Suprapubic skin (tissue), 4 donors: ENCODE measurements at places on chromosomes 5 and 9.
A peak's percentile ranks its signal among the peaks of the same experiment; 100 is the strongest.

DNA sequence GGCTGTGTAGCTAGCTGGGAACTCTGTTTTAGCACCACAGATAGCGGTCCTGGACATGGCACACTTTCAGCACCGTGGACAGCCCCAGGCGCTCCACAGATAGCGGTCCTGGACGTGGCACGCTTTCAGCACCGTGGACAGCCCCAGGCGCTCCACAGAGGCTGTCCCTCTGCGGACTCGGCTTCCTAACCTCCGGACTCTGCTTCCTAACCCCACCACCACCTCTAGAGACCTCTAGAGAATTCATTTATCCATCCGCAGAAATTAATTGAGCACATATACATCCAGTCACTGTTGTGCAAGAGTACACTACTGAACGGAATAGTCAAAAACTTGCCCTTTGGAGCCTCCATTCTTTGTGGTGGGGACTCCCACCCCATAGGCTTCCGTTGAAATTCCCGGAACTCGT lies 27.4 kb downstream of the UNC5A start:
- no peaks in the 10 kb centered on the region for H3K36me3 ChIP-seq
- no peak overlapping the region for H3K4me3 ChIP-seq
- H3K4me1 ChIP-seq = no peaks in the 10 kb centered on the region
- peak; percentile 80 for DNase-seq
- H3K27me3 ChIP-seq = peaks cover 48% of the 10 kb centered on the region

- H3K27ac ChIP-seq = no peak overlapping the region
- H3K4me3 ChIP-seq = no peak overlapping the region
- no peaks in the 10 kb centered on the region for H3K27me3 ChIP-seq
- no peaks in the 10 kb centered on the region for H3K4me1 ChIP-seq
- DNase-seq = no peak
These were observed 163.6 kb downstream of the DOCK8 start for GRCh38 chr9:378263-378662.

GRCh38 chr5:131328536-131329285 lies 64.9 kb downstream of the CDC42SE2 start:
- H3K4me3 ChIP-seq = no peak overlapping the region
- no peak overlapping the region for H3K27ac ChIP-seq
- H3K27me3 ChIP-seq = no peaks in the 10 kb centered on the region

- H3K27me3 ChIP-seq = no peaks in the 10 kb centered on the region
- H3K36me3 ChIP-seq = no peaks in the 10 kb centered on the region
- no peaks in the 10 kb centered on the region for H3K4me1 ChIP-seq
- H3K4me3 ChIP-seq = no peak overlapping the region
- DNase-seq = no peak
These were observed 672.4 kb upstream of the GRAMD2B start for GRCh38 chr5:125750861-125751186.

DNA sequence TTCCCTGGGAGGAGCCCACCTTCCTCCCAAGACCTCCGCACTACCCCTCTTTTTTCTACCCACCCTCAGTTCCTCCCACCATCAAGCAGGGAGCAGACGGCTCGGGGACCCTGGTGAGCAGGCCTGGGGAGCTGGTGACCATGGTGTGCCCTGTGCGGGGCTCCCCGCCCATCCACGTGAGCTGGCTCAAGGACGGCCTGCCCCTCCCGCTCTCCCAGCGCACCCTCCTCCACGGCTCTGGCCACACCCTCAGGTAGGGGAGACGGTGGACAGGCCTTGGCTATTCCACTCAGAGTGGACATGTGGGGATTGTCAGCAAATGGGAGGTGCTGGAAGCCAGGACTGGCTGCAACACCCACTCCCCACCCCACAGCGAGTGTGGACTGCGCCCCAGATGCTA lies 52.9 kb upstream of the ASS1 start:
- H3K27me3 ChIP-seq = peaks cover 9% of the 10 kb centered on the region
- no peak overlapping the region for H3K27ac ChIP-seq
- H3K4me1 ChIP-seq = no peaks in the 10 kb centered on the region
- DNase-seq = no peak
- no peak overlapping the region for H3K4me3 ChIP-seq
- no peaks in the 10 kb centered on the region for H3K36me3 ChIP-seq

- H3K27ac ChIP-seq = no peak overlapping the region
- no peaks in the 10 kb centered on the region for H3K27me3 ChIP-seq
- DNase-seq = no peak
- H3K36me3 ChIP-seq = no peaks in the 10 kb centered on the region
- peaks cover 12% of the 10 kb centered on the region for H3K4me1 ChIP-seq
These were observed 54.5 kb upstream of the FST start for GRCh38 chr5:53425687-53426511.

GRCh38 chr5:172901012-172901780 lies 58.0 kb upstream of the RPL26L1 start:
- H3K27ac ChIP-seq = peak overlapping the region; percentile 94
- no peak for DNase-seq
- no peak overlapping the region for H3K4me3 ChIP-seq
- peaks cover 94% of the 10 kb centered on the region for H3K4me1 ChIP-seq
- H3K27me3 ChIP-seq = no peaks in the 10 kb centered on the region
- H3K36me3 ChIP-seq = no peaks in the 10 kb centered on the region

DNA sequence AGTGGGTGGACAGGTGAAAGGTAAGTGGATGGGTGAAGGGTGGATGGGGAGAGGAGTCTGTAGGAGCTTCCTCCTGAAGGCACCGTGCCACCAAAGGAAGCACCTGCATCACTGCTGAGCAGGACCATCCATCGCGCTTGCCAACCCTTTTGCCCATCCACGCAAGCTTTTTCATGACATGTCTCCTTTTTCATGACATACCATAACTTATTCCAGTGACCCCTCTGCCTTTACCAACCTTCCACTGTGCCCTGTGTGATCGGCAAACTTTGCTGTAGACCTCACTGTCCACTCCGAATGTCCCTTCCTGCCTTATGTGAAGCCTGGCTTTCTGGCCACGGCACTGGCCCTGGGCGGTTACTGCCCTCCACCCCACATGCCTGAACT lies 13.4 kb downstream of the FLT4 start:
- no peaks in the 10 kb centered on the region for H3K4me1 ChIP-seq
- no peak overlapping the region for H3K27ac ChIP-seq
- no peak for DNase-seq
- no peaks in the 10 kb centered on the region for H3K36me3 ChIP-seq
- peaks cover 29% of the 10 kb centered on the region for H3K27me3 ChIP-seq

GRCh38 chr9:33719581-33720374 lies 75.6 kb upstream of the PRSS3 start:
- H3K36me3 ChIP-seq = no peaks in the 10 kb centered on the region
- H3K4me1 ChIP-seq = peaks cover 3% of the 10 kb centered on the region
- no peak overlapping the region for H3K4me3 ChIP-seq

- H3K27ac ChIP-seq = no peak overlapping the region
- H3K4me3 ChIP-seq = no peak overlapping the region
- no peaks in the 10 kb centered on the region for H3K27me3 ChIP-seq
These were observed 113.4 kb downstream of the PAPPA start for GRCh38 chr9:116267021-116267420.

DNA sequence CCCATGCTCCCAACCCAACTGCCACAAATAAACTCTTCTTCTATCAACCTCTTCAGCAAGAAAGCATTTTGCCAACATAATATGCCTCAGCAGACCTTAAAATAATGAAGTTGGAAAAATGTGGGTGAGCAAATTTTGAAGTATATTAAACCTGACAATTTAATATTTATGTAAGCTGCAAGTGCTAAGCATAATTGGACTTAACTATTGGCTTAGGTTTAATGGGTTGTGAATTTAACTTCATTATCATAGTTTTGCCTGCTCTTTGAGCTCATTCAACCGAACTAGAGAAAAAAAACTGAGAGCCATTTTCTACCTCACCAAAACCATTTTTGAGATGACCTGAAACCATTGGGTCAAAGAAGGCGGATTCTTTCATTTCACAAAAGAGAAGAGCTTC lies 805.5 kb upstream of the DMAC1 start:
- H3K4me1 ChIP-seq = no peaks in the 10 kb centered on the region
- no peaks in the 10 kb centered on the region for H3K27me3 ChIP-seq
- no peak for DNase-seq
- H3K27ac ChIP-seq = no peak overlapping the region
- no peak overlapping the region for H3K4me3 ChIP-seq

DNA sequence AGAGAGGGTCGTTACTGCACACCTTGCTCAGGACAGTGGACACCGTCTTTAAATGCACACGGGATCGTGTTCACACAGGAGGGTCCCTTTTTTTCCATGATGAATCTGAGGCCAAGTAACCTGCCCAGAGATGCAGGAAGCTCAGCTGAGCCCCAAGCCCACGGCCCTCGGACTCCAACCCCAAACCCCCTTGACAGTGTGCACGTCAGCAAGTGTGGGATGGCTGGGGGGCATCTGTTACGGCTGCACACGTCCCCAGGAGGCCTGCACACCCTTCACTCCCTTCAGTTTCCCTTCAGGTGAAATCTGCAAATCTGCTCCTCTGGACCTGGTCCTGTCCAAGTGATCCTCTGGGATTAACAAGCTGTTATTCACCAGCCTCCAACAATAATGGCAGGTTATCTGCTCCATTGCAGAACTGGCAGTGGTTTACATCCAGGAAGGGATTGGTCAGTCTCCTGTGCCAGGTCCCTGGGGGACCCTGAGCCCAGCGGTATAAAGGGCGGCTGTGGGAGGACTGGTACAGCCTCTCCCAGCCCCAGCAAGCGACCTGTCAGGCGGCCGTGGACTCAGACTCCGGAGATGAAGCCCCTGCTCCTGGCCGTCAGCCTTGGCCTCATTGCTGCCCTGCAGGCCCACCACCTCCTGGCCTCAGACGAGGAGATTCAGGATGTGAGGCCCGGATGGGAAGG lies at the start of gene LCN1:
Gene LCN1, plus strand, starts transcription at position 525 of the 692 bp plus-strand sequence. Its CDS starts 58 bp downstream, at position 583.
- no peaks in the 10 kb centered on the region for H3K36me3 ChIP-seq
- H3K4me1 ChIP-seq = no peaks in the 10 kb centered on the region
- H3K4me3 ChIP-seq = no peak within 1 kb of the TSS
- H3K27me3 ChIP-seq = peaks cover 40% of the 10 kb centered on the region
- no peak within 1 kb of the TSS for H3K27ac ChIP-seq

DNA sequence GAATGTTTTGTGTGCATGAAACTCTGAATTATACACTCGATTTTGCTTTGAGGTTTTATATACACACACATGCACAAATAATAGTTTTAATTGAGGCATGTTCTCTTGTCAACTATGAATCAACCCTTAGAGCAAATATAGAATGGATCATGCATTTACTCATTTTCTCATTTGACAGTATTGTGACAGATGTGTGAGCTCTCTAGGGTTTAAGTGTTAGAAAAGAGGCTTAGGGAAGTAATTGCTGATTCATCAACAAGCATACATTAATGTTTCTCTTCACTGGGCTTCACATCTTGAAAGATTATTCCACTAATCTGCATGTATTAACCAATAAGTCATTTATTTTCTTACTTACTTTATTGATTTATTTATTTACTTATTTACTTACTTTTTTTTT lies 1356.8 kb upstream of the ACO1 start:
- H3K4me1 ChIP-seq = no peaks in the 10 kb centered on the region
- H3K27ac ChIP-seq = no peak overlapping the region
- H3K27me3 ChIP-seq = no peaks in the 10 kb centered on the region
- no peaks in the 10 kb centered on the region for H3K36me3 ChIP-seq

DNA sequence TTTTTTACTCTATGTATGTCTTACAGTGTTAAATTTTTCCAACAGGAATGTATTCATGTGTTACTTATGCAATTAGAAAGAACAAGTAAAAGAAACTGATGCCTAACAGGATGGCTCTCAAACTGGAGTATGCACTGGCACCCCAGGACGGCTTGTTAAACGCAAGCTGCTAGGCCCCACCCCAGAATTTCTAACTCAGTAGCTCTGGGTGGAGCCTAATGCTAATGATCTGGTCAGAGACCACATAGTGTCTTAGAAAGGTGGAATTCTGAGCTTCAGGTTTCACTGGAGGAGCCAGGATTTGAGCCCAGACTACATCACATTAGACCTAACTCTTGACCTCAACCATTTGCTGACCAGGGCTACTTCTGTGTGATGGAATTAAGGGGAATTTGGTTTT lies 34.4 kb downstream of the SHC3 start:
- no peaks in the 10 kb centered on the region for H3K27me3 ChIP-seq
- no peak overlapping the region for H3K4me3 ChIP-seq
- peaks cover 6% of the 10 kb centered on the region for H3K4me1 ChIP-seq
- H3K27ac ChIP-seq = no peak overlapping the region
- no peak for DNase-seq

DNA sequence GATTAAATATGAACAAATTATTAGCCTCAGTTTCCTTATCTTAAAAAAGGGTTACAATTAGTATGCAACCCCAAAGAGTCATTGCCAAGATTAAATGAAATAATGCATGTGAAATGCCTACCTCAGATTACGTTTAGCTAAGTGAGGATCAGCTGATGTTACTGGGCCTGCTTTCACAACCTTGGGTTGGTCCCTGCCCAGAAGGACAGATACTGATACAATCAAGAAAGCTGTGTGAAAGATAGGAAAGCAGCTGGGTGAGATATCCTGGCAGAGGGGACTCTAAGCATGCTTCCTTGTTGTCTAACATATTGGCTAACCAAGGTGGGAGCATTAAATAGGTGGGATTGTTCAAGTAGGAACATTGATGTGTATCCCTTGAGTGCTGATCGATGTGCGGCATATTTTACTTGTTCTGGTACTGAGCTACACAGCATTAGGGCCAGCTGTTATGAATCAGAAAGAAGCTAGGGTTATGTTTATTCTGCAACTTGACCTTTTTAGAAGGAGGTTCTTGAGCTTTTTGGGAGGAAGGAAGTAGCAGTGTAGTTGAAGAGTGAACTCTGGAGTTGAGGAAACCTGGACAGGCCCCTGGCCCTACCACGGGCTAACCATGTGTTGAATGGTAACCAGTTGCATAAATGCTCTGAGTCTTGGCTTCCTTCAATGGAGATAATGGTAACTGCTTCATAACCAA lies 28.9 kb downstream of the SNX24 start:
- DNase-seq = no peak
- H3K4me3 ChIP-seq = no peak overlapping the region
- H3K36me3 ChIP-seq = no peaks in the 10 kb centered on the region
- no peaks in the 10 kb centered on the region for H3K27me3 ChIP-seq
- H3K4me1 ChIP-seq = peaks cover 8% of the 10 kb centered on the region
